ENCODE measurements at places on chromosomes 1 and 21. TPM values are rescaled to one million over a fixed set of nuclear protein-coding genes. Genes with fewer than 3 reads are reported as not detected.

- DNase-seq = no peak
Measured at GRCh38 chr1:41713141-41713540, 205.6 kb downstream of the HIVEP3 start.

DNA sequence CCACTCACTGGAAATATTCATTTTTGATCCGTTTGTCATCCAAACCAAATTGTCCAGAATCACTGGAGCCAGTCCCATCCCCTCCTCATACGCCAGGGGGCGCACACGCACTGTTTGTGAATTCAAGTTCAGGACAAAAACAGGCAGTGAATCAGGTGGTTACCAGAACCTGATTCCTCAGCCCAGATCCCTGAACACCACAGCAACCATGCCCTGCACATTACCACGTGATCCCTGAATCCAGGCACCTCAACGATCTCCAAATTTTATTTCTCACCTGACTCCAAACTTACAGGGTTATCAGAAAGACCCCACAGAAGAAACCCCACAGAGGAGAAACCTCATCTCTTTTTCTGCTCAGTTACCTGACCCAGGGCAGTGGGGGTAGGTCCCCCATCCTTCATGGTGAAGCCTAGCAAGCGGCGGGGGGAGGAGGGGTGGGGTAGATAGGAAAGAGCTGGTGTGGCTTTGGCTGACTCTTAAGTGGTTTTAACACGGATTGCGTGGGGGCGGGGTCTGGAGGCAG is 1.4 kb upstream of the PTPRF start:
- DNase-seq = peak; percentile 80

DNA sequence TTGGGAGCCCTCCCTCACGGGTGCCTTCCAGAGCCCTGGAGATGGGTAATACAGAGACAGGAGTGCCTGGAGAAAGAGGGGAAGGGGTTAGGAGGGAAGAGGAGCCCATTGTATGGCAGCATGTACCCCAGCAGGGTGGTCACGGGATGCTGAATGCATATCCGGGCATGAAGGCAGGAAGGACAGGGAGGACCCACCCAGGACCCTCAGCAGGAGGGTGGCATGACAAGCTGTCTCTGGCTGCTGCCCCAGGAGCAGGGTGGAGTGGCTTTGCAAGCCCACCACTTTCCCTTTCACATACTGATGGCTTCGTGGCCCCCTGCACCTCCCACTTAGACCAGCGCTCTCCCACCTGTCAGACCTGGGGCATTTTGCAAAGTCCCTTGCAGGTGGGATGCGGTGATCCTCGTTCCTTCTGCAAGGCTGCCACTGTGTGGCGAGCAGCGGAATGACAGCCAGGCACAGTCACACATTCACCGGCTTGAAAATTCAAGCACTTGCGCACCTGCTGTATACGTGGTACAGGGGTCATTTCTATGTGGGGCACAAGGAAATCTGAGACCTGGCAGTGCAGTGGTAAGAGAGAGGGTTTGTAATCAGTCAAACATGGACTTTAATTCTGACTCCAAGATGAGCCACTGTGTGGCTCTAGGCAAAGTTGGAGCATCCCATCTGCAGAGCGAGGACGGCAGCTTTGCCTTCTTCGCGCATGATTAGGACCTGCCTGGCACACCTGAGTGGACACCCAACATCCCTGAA is 53.2 kb upstream of the TMEM51 start:
- DNase-seq = peak; percentile 41

The PTGFR gene
- 3.1 TPM for total RNA-seq

DNA sequence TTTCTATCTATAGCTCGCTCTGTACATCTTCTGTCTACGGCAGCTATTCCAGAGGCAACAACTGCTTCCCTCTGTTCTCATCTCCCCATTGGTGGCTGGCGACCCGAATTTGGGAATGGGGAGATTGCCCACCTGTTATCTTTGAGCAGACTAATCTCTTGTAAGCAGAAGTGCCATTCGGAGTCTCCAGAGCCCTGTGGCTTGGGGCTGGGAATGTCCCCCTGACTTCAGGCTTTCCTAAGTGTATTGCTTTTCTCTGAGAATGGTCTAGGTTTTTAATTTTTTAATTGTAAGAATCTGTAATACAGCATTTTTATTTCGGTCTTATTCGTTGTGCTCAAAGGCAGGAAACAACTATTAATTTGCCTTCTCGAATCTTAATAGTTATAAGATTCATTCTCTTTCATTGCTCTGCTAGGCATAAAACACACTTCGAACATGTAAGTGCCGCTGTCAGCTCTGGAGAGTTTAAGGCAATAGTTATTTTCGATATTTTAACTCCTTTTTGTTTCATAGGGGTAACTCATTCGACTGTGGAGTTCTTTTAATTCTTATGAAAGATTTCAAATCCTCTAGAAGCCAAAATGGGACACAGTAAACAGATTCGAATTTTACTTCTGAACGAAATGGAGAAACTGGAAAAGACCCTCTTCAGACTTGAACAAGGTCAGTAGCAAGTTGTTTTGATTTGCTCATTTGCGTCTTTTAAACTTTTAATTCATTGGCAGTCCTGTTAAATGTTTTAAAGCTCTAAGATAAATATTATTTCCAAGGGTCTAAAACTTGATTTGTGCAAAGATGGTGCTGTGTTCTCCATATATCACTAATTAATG is 514 bp downstream of the AGL start:
- no peak for DNase-seq

DNA sequence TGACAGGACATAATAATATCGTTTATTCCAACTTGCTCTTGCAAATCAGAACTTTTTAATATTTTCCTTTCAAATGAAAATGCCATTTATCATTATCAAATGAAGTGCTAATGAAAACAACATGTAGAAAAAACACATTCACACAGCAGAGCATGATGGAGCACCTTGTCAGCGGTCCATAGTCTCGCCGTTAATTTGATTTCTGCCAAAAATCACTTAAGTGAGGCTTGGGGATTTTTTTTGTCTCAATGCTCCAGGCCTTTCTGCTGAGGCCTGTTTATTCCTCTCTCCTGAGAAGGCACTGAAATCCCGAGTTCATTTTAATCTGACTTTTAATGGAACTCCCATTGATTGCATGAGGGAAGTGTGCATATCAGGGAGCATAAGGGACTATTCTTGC is 122.5 kb downstream of the ELAVL4 start:
- DNase-seq = no peak

The BARHL2 gene
- total RNA-seq = not detected

All from HT1080 (cell line).